Heart right ventricle (tissue), 16 donors: ENCODE measurements at places on chromosomes 4 and X.

- DNase-seq = no peak
Measured at GRCh38 chrX:31233941-31234496, 162.2 kb upstream of the FTHL17 start.

DNA sequence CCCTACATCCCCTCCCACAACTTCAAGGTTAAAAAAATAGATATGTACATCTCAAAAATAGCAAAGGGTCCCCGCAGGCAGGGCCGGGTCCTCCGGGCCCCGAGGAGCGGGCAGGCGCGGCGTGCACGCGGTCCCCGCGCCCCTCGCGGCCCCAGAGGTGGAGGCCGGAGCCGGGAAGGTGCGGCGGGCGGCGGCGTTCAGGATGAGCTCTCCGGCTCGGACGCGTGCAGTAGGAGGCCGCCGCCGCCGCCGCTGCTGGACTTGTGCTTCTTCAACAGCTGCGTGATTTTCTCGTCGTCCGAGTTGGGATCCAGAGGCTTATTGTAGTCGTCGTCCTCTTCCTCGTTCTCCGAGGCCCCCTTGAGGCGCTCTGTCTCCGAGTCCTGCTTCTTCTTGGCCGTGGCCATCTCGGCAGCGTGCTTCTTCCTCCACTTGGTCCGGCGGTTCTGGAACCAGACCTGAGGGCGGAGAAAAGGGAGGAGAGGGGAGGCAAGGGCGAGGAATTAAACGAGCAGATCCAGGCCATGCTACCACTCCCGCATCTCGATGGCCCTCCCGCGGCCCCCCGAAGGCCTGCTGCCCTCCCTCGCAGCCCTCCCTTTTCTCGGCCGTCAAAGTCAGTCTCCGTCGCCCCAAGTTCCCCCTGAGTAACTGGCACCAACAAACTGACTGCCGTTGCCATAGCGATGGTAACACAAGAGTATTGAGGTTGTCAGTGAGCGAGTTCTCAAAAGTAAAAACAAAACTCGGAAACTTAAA lies 5.8 kb downstream of the NKX6-1 start:
- no peak for DNase-seq

GRCh38 chr4:8227771-8228318 lies 28.8 kb downstream of the SH3TC1 start:
- no peak for DNase-seq

DNA sequence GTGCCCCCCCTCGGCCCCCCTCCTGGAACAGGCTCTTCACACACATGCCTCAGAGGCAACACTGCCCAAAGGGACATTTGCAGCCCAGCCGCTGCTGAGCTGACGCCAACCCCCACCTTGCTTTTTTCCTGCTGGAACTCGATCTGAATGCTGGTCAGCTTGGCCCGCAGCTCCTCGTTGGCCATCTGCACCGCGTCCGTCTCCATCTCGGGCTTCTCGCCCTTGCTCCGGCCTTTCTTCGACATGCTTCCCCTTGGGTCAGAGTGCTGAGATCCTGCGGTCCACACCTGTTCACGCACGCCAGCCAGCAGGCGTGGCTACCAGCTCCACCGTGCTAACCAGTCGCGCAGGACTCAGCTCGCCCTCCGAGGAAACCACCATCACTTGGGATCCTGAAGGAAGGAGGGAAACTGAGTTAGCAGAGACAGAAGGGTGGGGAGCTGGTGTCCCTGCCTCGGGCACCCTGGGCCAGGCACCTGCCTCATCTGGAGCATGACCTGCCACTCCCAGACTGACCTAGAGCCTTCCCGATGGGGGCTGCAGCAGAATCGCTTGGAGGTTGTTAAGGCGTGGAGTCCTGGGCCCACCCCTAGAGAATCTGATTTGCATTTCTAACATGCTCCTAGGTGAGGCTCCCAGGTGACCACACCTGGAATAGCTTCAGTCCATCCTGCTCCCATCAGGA lies 87.6 kb downstream of the JAKMIP1 start:
- DNase-seq = no peak

GRCh38 chrX:9832811-9833210 lies 46.6 kb downstream of the SHROOM2 start:
- no peak for DNase-seq

DNA sequence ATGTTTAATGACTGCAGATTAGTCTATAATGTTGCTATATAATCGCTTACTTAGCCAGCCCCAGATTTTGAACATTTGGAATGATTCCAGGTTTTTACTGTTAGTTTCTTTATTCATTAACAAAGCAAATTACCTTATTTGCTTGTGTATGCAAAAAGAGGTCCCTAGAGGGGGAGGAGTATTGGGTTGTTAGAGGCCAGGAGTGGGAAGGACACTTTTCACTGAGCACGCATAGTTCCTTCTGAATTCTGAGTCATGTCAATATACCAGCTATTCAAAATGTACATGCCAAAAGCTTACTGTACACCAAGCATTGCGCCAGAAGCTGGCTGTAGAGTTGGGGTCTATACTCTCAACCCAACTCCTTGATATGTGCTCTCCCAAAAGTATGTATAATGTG lies 5.1 kb upstream of the DGAT2L6 start:
- DNase-seq = no peak

DNA sequence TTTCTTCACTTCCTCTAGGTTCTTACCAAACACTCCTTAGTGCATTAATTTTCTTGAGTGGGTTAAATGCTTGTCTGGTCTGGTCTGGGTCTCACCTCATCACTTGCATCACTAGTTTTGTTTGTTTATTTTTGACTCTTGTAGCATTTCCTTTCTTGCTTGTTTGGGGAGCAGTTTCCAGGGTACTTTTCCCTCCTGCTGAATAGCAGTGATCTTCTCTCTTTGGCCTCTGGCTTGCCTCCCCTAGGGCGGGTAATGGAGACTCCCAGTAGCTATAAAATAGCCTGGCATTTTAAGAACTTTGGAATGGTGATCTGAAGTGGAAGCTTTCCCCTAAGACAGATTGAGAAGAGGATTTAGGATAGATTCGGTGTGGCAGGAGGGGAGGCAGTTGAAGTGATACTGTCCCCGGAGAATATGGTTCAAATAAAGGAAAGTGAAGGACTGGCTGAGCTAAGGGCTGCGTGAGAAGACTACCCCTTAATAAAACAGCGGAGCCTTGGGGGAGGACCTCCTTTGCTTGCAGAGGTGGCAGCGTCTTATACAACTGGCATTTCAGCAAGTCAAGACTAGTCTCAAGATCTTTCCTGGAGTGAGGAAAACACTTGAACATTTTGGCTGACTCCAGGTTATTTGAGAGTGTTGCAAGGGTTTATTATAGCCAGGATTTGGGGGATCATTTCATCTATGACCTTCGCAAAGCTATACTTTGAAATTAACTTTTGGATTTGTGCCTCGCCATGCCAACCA lies 190.6 kb downstream of the FRAS1 start:
- no peak for DNase-seq

GRCh38 chrX:51878056-51878455 lies 15.4 kb upstream of the MAGED1 start:
- no peak for DNase-seq

- DNase-seq = no peak
Measured at GRCh38 chr4:16136311-16136710, 52.5 kb upstream of the PROM1 start.

DNA sequence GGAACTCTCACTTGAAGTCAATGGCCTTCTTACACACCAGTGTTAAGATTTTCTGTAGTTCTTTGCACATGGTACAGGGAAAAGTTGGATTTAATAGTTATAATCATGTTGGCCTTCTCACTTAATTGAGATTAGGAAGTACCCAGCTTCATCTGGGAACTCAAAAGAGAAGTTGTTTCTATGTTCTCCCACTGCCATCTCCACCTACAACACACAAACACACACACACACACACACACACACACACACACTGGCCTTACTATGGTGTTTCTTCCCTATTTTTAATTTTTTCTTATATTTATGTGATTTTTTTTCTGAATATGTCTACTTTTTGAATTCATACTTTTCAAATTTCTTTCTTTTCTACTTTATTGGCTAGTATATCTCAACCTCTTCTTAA lies 10.0 kb upstream of the CHIC2 start:
- DNase-seq = no peak

GRCh38 chr4:94890579-94890978 lies 132.8 kb downstream of the BMPR1B start:
- no peak for DNase-seq

- no peak for DNase-seq
Measured at GRCh38 chr4:15118292-15118691, 116.0 kb downstream of the CPEB2 start.

DNA sequence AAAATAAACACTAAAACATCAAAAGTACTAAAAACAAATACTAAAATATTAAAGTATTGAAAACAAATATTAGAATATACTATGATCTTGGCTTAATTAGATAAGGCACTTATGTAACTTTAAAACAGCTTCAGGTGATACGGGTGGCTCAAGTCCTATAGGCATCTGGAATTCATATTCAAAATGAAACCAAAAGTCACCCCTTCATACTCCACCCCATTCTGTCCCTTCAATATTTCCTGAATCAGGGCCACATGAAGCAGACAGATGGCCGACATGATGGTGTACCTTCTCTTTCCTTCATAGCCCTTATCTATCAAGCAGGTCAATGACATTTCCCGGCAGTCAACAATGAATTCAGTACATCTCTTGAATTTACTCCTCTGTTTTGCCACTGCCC lies 71.9 kb upstream of the MAGEB10 start:
- no peak for DNase-seq

DNA sequence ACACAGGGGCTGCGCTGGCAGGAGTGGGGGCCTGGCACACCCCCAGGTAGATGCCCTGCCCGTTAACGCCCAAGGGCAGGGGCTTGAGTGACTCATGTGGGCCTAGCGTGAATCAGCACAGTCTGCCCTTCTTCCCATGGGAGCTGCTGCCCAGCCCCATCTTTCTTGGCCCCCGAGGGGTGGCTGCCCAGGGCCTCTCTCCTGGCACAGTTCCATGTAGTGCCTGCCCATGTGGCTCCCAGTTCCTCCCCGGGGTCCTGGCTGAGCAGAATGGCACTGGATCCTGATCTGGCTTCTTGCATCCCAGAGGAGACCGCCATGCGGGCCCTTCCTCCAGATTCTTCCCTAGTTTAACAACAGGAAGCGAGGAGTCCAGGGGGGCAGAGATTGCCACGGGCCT lies 2.1 kb upstream of the AVPR2 start:
- DNase-seq = no peak

- no peak for DNase-seq
Measured at GRCh38 chrX:125205918-125206665, 113.6 kb upstream of the TEX13C start.

DNA sequence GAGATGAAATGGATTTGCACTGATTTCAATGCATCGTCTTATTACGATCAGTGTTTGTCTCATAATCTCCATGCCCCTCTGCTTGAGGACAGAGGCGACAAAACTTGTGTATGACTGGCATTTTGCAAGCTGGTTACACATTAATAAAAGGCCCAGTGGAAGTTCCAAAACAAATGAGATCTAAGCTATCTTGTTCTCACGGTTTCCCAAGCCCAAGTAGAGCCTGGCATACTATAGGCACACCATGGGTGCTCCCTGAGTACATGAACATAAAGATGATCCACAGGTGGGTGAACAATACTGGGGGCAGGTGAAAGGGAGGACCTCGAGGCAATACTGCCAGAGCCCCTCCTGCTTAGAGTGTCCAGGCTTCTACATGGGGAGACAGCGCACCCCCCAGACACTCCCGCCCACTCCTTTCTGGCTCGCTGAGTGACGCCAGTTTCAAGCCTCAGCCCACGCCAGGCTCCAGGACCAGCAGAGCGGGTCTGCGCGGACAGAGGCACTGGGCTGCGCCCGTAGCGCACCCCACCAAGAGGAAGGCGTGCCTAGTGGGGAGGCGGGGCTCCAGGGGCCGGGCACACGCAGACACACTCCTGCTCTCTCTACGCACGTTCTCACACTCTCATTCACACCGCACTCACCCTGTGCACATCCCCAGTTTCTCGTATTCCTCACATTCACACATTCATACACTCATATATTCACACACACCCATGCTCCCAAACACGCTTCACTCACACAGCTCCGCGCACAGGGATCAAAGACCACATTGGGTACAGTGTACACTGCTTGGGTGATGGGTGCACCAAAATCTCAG lies 8.9 kb upstream of the GSX2 start:
- DNase-seq = peak; percentile 46

GRCh38 chr4:36997727-36998126 lies 246.8 kb upstream of the NWD2 start:
- DNase-seq = no peak

GRCh38 chr4:38313175-38313574 lies 350.8 kb upstream of the KLF3 start:
- DNase-seq = no peak

DNA sequence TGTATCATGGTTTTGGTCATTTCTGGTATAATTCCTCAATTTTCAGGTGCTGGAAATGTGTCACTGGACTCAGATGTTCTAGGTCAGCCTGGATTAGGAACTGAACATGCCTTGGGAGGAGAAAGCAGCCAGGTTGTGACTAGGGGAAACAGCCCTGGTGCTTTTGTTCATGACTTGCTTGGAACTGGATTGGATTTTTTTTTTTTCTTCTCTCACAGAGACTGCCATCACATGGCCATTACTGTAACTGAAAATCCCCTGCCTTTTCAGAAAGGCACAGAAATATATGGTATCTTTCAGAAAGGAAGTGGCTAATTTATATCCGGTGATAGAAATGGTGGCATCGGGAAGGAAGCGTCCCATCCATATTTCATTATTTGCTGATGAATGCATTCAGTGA lies 34.6 kb downstream of the SEPTIN11 start:
- no peak for DNase-seq

GRCh38 chrX:9369802-9370291 lies 95.0 kb upstream of the TBL1X start:
- no peak for DNase-seq

DNA sequence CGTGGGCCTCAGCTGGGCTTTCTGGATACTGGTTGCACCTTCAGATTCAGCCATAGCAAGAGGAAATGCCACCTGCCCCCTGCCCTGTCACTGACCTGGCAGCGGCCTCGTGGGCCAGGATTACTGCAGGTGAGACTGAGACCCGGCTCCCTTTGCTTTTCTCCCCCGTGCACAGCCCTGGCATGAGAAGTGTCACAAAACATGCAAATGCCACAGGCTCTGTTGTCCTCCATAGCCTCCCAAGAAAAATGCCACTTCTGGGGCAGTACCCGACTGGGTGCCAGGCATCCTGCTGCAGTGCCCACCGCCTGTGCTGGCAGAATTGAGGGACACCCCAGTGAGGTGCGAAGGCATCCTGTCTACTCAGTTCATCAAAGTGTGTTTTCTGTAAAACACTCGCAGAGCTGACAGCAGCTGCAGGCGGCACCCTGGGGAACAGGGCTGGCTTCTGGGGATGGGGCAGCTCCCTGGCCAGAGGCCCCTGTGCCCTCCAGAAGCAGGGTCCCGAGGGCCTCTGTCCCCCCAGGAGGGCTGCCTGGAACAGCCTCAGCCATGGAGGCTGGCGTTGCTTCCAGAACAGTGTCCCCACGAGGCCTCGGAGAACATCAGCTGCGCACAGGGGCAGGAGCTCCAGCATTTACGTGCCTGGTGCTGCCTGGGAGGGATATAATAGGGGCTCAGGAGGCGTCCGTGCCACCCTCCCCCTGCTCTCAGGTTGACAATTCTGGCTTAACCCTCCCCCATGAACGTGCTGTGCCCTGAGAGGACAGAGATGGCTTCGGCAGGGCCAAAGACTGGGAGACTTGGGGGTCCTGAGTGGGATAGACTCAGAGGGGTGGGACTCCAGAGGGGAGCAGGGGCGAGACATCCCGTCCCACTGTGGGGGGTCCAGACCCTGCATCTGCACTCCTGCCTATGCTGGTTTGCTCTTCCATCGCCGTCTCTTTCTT lies 99.5 kb upstream of the NKX1-1 start:
- no peak for DNase-seq

- DNase-seq = no peak
Measured at GRCh38 chrX:15525664-15526416, 25.2 kb downstream of the BMX start.

GRCh38 chr4:173367946-173368345 lies 2.8 kb upstream of the SAP30 start:
- no peak for DNase-seq

- DNase-seq = no peak
Measured at GRCh38 chr4:81698538-81699296, 227.0 kb upstream of the RASGEF1B start.
